ENCODE measurements at places on chromosomes 4 and X.

DNA sequence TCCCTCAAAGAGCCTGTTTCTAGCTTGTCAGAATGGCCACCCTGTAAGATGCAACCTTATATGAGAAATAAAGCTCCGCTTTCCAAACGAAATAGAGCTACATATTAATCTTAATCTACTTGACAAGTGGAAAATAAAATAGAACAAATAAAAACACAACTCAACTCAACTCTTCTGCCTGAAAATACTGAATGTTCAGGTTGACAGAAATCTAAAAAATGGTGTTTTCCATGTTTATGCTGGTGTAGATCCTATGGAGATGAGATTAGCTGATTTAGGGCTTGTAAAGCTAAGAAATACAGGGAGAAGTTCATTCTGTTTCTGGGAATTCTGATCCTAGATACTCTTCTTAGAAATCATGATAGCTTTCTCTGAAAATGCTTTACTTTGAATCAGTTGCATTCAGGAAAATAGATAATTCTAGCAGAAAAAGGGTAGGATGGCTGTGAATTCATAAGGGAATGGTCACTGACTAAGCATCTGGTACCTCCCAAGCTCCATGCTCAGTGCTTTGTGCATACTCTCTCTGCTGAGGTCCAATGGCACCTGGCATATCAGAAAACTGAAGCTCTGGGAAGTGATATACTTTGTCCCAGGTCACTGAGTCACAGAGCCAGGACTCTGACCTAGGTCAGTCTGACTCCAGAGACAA is 89.2 kb upstream of the EXOC1L start:
- no peak for DNase-seq

DNA sequence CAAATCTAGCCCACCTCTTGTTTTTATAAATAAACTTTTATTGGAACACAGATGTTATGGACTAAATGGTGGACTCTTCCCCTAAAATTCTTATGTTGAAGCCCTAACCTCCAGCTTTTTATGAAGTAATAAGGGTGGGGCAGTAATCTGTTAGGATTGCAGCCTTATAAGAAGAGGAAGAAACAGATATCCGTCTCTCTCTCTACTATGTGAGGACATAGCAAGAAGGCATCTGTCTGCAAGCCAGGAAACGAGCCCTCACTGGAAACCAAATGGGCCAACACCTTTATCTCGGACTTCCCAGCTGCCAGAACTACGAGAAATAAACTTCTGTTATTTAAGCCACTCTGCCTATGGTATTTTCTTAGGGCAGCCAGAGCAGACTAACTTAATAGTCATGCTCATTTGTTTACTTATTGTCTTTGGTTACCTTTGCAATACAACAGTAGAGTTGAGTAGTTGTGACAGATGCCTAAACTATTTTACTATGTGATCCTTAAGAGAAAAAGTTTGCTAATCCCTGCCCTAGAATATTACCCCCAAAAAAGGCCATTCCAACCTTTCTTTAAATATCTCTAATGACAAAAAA is 67.4 kb downstream of the MANBA start:
- no peak for DNase-seq

- DNase-seq = no peak
Observed at GRCh38 chr4:38283724-38284123, 323.5 kb downstream of the PTTG2 start.

- no peak for DNase-seq
Observed at GRCh38 chr4:108527723-108528122, 92.7 kb upstream of the RPL34 start.

GRCh38 chr4:53608649-53609048 is 17.4 kb upstream of the LNX1 start:
- DNase-seq = no peak

DNA sequence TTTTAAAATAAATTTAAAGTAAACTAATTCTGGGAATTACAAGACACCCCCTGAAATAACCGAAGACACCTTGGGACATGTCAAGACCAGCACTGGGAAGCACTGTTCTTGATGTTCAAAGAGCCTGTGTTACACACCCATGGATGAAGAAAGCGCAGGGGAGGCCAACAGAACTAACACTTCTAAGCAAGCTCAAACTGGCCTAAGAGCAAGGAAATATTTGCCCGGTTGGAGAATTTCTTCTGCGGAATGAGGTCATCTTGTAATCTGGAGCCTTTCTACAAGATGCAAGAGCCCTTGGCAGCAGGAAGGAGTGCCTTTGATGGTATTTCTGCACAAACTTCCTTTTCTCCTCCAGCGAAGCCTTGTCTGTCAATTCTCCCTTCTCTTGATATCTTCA is 9.3 kb upstream of the EFHC2 start:
- DNase-seq = no peak

- DNase-seq = no peak
Observed at GRCh38 chr4:26431461-26432180, 58.7 kb downstream of the CCKAR start.

- no peak for DNase-seq
Observed at GRCh38 chr4:27836523-27836922, 975.9 kb downstream of the STIM2 start.

DNA sequence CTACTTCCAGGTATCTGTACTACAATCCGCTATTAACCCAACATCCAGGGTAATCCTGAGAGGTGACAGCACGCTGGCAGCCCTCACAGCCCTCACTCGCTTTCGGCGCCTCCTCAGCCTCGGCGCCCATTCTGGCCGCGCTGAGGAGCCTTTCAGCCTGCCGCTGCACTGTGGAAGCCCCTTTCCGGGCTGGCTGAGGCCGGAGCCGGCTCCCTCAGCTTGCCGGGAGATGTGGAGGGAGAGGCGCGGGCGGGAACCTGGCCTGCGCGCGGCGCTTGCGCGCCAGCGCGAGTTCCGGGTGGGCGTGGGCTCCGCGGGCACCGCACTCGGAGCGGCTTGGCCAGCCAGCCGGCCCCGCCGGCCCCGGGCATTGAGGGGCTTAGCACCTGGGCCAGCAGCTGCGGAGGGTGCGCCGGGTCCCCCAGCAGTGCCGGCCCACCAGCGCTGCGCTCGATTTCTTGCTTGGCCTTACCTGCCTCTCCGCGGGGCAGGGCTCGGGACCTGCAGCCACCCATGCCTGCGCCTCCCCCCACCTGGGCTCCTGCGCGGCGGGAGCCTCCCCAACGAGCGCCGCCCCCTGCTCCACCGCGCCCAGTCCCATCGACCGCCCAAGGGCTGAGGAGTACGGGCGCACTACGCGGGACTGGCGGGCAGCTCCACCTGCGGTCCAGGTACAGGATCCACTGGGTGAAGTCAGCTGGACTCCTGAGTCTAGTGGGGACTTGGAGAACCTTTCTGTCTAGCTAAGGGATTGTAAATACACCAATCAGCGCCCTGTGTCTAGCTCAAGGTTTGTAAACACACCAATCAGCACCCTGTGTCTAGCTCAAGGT is 87.3 kb downstream of the PRSS12 start:
- no peak for DNase-seq

DNA sequence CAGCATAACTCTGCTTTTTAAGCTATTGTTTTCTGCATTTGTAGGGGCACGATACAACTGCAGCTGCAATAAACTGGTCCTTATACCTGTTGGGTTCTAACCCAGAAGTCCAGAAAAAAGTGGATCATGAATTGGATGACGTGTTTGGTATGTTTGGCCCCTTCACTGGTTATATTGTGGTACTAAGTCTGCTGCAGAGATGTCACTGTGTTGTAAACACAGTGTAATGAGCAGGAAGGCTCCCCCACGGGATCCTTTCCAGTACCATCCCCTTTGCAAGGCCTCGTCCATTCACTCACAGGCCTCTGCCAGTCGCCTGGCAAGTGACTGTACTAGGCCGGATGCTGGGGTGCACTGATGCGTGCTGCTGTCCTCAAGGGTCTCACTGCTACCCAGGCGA is 13.8 kb downstream of the CYP4V2 start:
- DNase-seq = no peak

GRCh38 chr4:151314479-151314878 is 10.9 kb downstream of the SH3D19 start:
- DNase-seq = no peak

DNA sequence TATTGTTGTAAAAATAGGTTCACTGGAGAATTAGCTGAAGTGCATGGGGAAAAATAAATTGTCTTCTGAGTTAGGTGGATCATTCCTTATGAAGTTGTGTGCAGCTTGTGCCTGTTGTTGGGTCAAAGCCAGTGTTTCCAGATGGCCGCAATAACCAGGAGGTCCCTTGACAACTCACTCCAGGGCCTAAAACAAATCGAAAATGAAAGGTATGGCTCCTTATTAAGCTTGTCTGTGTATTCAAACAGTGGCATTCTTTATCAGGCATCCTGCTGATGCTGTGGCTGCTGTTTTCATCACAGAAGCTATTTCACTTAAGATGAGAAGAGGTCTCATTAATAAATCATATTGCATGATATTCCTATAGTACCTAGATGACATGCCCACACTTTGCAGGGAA is 80.2 kb downstream of the GRIA2 start:
- no peak for DNase-seq

DNA sequence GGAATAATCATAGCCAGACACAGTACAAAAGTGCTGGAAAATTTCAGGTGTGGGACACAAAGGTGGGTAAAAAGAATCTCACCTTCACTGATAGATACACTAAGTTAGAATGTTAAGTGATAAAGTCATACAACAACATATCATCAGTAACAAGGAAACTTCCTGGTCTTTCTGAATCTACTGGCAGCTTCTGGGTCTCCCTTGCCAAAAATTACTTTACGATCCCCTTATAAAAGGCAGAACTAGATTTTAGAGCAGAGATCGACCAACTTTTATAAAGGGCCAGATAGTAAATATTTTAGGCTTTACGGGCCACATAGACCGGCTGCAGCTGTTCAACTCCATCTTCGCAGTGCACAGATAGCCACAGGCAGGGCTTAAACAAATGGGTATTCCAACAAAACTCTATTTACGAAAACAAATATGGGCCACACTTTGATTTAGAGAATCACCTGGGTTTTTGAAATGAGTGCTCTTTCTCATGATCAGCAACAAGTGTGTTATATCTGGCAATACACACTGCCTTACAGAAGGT is 159.9 kb downstream of the AASDH start:
- DNase-seq = no peak

DNA sequence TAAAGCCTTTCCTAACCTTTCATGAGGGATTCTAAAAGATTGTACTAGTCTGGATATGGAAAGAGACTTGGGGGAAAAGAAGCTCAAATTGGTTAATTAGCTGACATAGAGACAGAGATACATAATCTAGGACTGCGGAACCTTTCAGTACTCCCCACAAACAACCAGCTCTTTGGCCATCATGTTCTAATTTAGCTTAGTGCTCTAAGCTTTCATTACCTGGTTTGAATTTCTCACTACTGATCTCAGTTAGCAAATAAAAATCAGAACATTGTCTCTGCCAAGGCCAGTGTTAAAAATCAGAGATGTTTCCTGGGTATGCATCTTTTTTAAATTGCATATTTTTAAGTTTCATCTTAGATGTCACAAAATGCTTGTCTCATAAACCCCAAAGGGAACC is 254.4 kb downstream of the GLUD2 start:
- DNase-seq = no peak

- no peak for DNase-seq
Observed at GRCh38 chrX:103791826-103792485, 15.3 kb downstream of the PLP1 start.

GRCh38 chr4:1053080-1053661 is 41.7 kb downstream of the FGFRL1 start:
- DNase-seq = no peak

- no peak for DNase-seq
Observed at GRCh38 chrX:21993265-21993664, 38.9 kb upstream of the PHEX start.

DNA sequence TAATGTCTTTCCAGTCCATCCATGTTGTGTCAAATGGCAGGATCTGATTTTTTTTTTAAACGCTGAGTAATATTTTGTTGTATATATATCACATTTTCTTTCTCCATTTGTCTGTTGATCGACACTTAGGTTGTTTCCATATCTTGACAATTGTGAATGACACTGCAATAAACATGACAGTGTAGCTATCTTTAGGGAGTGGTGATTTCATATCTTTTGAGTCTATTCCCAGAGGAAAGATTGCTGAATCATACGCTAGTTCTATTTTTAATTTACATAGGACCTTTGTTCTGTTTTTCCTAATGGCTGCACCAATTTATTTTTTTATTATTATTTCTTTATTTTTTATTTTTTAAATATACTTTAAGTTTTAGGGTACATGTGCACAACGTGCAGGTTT is 470.7 kb downstream of the CCSER1 start:
- DNase-seq = no peak

- DNase-seq = no peak
Observed at GRCh38 chr4:25098964-25099891, 61.0 kb downstream of the SEPSECS start.

DNA sequence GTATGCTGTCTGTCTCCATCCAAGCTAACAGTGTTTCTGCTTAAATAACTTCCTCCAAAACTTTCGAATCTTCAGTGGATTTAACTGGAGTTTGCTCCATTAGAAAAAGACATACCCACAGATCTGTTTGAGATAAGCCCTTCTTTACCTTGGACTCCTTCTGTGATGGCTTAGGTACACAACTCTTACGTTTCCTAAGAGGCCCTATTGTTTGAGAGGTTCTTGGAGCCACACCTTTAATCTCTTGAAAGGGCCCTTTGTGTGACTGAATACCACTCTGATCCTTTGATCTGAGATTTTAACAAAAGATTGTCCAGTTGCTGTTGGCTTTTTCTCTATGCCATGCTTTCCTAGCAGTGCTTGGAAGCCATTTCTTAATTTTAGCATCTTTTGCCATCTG is 92.5 kb downstream of the AKAP4 start:
- no peak for DNase-seq

DNA sequence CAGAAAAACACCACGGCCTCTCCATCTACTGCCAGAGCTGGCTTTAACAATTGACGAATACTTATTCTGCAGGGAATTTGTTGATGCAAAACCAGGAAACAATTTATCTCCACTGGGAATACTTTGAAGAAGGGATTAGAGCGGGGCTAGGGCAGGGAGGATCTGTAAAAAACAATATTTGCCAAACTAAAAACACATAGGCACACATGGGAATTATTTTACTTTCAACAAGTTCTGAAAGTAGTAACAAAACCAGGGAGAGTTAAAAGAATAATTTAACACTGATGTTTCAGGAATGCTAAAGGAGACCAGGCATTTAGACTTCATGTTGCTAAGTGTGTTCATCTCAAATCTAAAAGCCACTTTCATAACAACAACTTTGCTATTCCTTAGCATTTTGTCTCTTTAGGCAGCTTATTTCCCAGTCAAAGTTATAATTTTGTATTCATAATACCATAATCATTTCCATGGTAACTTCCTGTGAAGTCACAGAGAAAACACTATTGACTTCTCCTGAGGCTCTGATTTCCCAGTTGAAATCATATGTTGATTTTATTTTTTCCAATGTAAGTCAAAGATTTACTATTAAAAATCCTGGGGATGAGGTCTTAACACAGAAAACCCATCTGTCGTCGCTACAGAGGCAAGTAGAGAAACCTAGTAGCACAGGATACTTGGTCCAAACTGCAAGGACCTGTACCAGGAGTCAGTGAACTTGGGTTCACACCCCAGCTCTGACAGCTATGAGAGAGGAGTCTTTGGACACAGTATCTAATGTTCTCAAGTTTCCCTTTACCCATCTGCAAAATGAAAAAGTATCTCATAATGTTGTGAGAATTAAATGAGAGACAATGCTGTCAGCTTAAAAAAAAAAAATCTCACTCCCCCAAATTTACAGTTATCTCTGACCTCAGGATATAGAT is 69.3 kb downstream of the SH3RF1 start:
- no peak for DNase-seq

- DNase-seq = no peak
Observed at GRCh38 chr4:10098780-10099160, 17.8 kb downstream of the WDR1 start.

GRCh38 chr4:79273915-79274314 is 51.9 kb downstream of the NAA11 start:
- no peak for DNase-seq

GRCh38 chr4:113732-114131 is 10.6 kb upstream of the ZNF718 start:
- no peak for DNase-seq

All from HEK293T (cell line).